ENCODE measurements at places on chromosomes 13 and 19. TPM values are rescaled to one million over a fixed set of nuclear protein-coding genes. Genes with fewer than 3 reads are reported as not detected.

Gene MCF2L
- 115 TPM for total RNA-seq

GRCh38 chr19:40091205-40092129, 724 bp upstream of the ZNF780A start:
- no peak for DNase-seq

Gene TPTE2
- total RNA-seq, result 0.44 TPM

GRCh38 chr13:72737033-72737432, 9.3 kb downstream of the BORA start:
- no peak for DNase-seq

DNA sequence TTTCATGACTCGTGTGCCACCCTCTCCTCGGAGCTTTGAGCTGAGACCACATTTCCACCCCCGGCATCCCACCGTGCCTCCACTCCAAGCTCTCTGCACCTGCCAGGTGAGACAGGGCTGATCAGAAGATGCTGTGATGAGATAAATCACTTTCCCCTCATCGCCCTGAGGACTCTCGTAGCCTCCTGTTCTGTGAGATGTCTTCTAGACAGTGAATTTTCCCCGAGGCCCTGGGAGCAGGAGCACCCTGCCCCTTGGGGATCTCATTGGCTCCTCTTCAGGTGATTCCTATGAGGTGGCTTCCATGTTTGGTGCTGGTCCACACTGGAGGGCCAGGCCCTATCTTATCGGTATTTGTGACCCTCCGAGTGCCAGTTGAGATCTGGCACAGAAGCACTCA, 154.0 kb upstream of the TSHZ3 start:
- no peak for DNase-seq

DNA sequence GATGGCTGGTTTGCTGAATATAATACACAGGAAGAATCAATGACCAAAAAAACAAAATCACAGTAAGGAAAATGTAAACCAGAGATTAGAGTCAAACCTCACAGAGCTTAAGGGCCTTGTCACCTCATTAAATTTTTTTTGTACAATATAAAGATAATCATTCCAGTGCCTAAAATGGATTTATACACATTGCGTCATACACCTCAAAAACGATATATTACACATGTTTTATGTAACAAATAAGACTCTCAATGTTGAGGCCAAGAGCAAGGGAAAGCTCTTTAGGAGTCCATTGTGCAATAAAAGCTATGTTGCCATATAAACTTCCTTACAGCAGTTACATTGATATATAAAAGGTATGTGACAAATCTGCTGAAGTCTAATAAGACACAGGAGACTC, 856.7 kb upstream of the SLITRK1 start:
- DNase-seq, result no peak

Gene PTGIR
- total RNA-seq, result 3.5 TPM

DNA sequence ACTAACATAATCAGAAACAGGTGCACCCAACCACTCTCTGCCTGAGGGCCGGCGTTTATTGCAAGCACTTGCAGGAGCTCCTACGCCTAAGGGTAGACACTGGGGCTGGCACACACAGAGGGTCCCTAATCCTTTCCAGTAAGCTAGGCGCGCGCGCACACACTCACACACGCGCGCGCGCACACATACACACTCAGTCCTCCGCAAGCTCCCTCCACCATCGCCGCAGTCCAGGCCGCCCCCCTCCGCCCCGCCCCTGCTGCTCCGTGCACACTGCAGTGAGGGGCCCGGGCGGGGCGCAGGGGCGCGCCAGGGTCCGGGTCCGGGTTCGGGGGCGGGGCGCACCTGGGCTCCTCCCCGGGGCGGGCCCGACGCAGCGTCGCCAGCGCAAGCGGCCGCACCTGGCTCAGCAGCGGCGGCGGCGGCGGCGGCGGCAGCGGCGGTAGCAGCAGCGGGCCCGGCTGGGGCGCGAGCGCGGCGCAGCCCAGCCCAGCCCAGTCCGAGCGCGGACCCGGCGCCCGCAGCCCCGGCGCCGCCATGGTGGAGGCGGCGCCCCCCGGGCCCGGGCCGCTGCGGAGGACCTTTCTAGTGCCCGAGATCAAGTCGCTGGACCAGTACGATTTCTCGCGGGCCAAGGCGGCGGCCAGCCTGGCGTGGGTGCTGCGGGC, at the start of gene CAMSAP3:
TSS of gene CAMSAP3 (plus strand) at position 398 of the 668 bp plus-strand sequence. CDS start at position 538, 140 bp downstream.
- DNase-seq, result no peak

- DNase-seq, result no peak
Observed at GRCh38 chr19:43773725-43774102, 7.1 kb downstream of the KCNN4 start.

DNA sequence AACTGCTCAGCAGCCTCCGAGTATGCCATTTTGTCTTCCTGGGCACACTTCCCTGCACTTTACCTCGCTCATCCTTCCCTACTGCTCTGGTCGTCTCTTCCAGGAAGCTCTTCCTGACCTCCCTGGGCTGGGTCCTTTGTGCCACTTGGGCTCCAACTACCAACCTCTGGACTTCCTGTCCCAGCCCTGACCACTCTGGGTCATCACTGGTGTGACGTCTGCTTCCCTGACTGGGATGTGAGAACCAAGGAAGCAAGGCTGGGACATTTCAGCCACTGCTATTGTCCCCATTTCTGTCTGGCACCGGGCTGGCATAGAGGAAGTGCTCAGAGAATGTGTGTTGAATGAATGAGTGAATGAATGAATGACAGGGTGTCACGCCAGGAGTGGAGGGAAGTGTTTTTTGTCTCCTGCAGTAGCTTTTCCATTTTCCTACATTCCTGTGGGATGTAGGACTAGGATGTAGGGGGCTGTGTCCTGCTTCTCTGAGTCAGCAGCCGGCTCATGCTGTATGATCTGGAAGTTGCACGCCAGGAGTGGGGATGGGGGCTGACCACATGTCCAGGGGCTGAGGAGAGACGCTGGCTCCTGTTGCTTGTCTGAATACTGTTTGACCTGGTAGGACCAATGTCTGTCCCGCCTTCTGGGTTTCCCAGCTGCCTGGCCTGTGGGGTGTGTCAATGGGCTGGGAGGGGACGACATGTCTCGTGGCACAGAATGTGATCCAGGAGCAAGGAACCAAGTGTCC, 14.7 kb downstream of the NOVA2 start:
- no peak for DNase-seq

GRCh38 chr13:26310003-26310402, 56.1 kb downstream of the CDK8 start:
- DNase-seq, result no peak

Gene ACER1
- total RNA-seq, result not detected

- no peak for DNase-seq
Observed at GRCh38 chr13:106617561-106617960, 49.6 kb upstream of the ARGLU1 start.

DNA sequence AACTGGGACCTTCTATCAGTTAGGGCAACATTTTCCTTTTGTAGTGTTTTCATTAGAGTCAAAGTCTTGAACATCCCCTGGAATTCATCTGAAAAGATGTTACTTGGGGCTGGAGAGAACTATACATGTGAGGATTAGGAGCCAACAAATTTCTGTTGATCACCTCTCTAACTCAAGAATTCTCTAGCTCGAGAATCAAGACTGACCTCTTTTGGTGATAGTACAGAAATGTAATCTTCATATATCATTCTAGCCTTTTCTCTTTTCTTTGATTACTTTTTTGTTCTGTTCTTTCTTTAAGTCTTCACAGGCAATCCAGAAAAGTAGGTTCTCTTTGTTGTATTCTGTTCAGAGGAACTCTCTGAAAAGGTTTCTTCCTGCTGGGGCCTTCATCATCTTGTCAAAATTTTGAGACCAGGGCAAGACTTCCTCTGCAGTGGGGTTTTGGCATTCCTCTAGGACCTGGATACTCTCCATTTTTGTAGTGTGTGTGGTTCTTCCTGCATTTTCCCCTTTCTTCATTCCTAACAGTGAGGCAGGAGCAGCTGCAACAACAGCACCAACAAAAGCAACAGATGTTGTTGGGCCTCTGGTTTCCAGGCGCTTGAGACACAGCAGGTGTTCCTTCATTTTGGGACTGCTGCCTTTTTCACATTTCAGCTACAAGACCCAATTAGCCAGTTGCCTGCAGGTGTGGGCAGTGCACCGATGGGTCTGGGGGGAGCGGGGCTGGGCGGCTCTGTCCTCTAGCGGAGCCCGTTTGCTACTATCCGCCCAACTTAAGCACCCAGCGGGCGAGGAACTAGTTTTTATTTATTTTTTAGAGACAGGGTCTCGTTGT, 26.2 kb downstream of the ELF1 start:
- no peak for DNase-seq

Gene TSPAN16
- total RNA-seq, result not detected

DNA sequence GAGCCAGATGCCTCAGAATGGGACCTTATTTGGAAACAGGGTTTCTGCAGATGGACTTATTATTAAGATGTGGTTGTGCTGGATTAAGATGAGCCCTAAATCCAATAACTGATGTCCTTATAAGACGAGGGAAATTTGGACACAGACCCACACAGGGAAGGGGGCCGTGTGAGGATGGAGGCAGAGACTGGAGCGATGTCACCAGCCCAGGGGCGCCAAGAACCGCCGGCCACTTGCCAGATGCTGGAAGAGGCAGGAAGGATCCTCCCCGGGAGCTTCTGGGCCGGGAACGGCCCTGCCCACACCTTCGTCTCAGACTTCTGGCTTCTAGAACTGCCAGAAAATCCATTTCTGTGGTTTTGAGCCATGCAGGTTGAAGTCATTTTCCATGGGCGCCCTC, 26.6 kb downstream of the GNG7 start:
- no peak for DNase-seq

Gene CEACAM3
- not detected for total RNA-seq

- DNase-seq, result no peak
Observed at GRCh38 chr13:37090912-37091311, 14.6 kb downstream of the CSNK1A1L start.

Gene SPATA13
- 19.0 TPM for total RNA-seq

Gene LGI4
- total RNA-seq, result 15.5 TPM

DNA sequence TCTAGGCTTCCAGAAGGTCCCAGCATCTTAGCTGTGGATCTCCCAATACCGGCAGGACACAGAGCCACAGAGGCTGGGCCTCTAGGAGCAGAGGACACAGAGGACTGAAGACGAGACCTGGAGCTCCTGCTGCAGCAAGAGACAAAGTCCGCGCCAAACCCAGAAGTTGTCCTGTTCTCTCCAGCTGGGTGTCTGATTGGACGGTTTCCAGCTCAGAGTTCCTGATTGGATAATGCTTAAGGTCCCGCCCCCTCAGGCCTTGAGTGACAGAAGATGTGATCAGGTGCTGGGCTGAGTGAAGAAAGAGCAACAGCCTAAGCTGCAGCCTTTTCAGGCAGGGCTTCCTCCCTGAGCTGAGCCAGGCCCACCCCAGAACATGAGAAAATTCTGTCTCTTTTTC, 59.9 kb upstream of the ZNF85 start:
- peak; percentile 2 for DNase-seq

Gene STK11
- total RNA-seq, result 51.2 TPM

GRCh38 chr13:29845440-29846056, 4.9 kb downstream of the UBL3 start:
- DNase-seq, result no peak

GRCh38 chr19:45939792-45940514, 25.4 kb upstream of the NANOS2 start:
- no peak for DNase-seq

GRCh38 chr19:42267644-42268141, 1.4 kb upstream of the CIC start:
- DNase-seq, result no peak

DNA sequence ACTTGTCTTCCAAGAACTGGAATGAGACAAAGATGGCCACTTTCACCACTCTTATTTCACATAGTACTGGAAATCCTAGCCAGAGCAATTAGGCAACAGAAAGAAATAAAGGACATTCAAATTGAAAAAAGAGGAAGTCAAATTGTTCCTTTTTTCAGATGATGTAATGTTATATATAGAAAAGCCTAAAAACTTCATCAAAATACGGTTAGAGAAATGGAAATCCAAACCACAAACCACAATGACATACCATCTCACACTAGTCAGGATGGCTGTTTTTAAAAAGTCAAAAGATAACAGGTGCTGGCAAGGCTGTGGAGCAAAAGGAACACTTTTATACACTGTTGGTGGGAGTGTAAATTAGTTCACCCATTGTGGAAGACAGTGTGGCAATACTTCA, 113.3 kb upstream of the SPRY2 start:
- DNase-seq, result no peak

DNA sequence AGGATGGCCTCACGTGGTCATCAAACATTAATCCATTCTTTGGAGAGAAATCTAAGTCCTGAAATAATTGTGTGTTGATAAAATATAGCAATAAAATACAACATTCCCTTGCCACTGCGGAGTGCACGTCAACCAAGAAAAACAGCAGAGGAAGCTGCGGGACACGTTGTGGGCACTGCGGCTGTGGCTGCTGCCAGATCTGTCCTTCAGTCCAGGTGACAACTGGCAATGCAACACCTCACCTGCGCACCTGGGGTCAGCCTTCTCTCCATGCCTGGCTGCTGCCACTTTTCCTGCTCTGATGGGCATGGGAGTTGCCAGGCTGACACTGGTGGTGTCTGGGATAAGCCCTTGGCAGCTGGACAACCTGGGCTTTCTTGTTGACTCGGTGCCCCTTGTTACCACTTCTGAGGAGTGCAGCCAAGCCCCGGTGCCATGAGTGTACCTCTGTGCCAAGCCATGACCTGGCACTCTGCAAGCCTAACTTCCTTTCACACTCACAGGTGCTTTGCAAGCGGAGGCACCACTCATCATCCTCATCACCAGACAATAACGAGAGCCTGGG, 251.6 kb upstream of the TSHZ3 start:
- DNase-seq, result no peak

Gene ZNF428
- 30.2 TPM for total RNA-seq

Gene SMIM17
- not detected for total RNA-seq

- DNase-seq, result no peak
Observed at GRCh38 chr13:98795220-98795619, 42.7 kb upstream of the SLC15A1 start.

GRCh38 chr19:58562122-58563033, 4.0 kb upstream of the UBE2M start:
- no peak for DNase-seq

DNA sequence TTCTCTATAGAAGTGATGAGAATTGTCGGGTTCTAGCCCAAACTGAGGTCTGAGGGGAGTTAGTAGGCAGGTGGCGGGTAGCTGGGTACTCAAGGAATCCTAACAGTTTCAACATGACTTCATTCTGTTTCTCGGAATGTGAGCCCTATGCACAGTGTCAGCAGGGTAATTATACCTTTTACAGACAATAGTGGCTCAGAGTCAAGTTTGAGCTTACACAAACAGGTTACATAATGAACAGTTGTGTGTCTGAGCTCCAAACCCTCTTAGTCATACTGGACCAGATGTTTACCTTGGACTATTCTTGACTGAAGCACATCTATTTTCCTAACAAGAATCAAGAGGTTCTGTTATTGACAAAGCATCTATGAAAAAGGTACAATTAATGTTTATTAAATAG, 1066.7 kb upstream of the PCDH20 start:
- DNase-seq, result no peak
